OCI-M1 (cell line): ENCODE measurements at places on chromosomes 11 and 22.

DNA sequence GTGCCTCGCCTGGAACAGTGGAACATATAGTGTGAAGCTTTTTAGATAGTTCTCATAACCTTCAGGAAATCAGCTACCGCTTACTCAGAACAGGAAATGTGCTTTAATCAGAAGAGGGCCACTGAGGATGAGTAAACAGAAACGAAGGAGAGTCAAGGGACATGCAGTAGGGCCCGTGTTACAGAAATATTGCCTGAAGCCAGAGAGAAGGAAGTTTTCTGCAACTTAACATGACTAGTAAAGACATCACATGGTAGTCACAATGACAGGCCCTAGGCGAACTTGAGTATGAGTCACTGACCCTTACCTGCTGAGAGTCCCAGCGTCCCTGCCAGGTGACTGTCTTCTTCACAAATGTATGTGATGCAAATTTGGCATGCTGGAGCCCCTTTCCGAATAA is 39.4 kb downstream of the CARD18 start:
- DNase-seq: no peak

GRCh38 chr11:2234963-2235362 is 35.4 kb downstream of the ASCL2 start:
- DNase-seq: no peak

DNA sequence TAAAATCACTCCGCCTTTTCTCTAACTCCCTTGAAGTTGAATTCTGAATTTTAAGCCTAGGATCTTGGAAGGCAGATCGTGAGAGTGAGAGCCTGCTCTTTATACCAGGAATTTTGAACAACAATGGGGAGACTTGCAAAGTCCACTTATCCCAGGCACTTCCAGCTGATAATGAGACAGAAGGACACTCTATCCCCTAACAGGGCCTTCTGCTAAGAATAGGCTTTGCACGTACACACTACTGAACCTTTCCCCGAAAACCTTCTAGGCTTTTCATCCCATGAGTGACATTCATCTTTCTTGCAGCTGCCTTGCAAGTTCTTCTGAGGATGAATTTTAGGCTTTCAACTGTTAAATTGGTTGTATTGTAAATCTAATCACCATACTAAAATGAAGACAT is 44.0 kb upstream of the WT1 start:
- no peak for DNase-seq

DNA sequence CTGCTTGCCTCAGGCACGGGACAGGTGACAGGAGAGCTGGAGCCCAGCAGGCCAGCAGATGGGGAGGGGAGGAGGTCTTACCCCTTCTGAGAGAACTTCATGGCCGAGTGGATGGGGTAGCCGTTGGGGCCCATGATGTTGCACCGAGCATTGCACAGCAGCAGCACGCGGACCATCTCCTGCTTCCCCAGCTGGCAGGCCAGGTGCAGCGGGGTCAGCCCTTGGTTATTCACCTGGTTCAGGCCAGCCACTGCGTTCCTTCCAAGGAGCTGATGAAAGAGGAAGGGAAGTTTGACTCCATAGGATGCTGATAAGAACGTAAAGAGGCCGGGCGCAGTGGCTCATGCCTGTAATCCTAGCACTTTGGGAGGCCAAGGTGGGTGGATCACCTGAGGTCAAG is 29.4 kb upstream of the BAIAP2L2 start:
- DNase-seq: no peak

DNA sequence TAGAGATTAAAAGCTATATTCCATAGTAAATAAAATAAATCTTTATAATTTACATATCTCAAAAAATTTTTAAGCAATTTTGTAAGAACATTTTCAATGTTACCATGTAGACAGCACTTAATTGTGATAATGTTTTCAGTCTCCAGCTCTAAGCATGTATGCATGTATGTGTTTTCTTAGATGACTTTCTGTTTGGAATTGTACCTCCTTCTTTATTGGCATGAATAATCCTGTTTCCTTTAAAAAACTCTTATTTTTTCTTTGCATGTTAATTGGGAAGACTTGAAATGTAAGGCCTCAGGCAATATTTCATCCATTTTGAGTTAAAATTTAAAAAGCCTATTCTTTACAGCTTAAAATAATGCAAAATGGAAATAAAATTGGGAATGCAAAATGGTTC is 2.0 kb upstream of the OR2AG1 start:
- no peak for DNase-seq

DNA sequence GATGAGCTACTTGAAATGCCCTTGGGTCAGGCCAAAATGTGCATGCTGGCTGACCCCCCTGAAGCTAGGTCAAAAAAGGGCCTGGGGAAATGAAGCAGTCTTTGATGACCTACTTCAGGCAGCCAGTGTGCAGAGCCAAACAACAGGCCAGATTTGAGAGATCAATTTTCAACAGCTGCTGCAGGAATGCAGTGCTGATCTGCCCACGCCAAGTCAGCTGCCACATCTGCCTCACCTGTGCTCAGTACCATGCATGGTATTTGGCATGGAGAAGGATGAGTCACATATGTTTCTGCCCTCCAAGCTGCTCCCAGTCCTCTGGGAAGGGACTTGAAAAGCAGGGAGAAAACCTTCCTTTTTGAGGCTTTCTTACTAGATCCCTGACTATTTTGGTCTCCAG is 35.8 kb downstream of the MTNR1B start:
- no peak for DNase-seq

GRCh38 chr11:104191124-104191523 is 27.2 kb upstream of the PDGFD start:
- DNase-seq: no peak

- peak; percentile 89 for DNase-seq
Observed at GRCh38 chr11:11621573-11622339, at the start of gene GALNT18. Gene GALNT18 (minus strand): TSS chr11:11622005.

GRCh38 chr11:78833237-78833636 is 258.6 kb upstream of the NARS2 start:
- no peak for DNase-seq

DNA sequence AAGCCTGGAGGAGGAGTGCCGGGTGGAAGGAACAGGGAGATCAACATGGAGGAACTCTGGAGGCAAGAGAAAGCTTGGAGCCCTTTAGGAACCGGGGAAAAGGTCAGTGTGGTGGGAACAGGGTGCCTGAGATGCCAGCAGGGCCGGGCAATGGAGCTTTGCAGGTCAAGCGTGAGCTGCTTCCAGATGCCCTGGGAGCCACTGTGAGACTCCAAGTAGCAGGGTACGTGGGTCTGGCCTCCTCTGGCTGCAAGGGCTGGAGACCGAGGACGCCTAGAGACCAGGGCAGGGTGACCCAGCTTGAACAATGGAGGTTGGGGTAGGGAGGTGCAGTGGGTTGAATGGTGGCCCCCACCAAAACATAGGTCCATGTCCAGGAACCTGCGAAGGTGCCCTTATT is 15.6 kb upstream of the EMID1 start:
- no peak for DNase-seq

DNA sequence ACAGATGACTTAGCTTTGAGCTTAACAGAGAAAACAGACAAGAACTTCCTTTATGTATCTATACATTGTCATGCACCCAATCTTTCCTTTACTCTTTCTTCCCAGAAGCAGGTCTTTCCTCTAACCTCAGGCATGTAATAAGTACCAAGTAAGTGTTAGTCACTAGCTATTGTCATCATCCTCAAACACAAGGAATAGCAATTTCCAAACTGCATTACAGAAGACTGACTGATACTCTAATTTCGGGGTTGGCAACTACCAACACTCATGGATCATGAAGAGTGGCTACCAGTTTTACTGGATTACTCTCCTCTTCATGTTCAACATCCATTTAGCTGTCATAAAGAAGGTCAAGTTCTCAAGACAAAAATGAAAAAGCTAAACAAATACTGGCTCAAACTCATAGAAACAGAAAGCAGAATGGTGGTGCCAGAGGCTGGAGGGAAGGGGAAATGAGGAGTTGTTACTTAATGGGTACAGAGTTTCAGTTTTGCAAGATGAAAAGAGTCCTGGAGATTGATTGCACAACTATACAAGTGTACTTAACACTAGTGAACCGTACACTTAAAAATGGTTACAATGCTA is 111.6 kb downstream of the SIK3 start:
- peak; percentile 64 for DNase-seq

GRCh38 chr11:26017322-26017860 is 314.5 kb upstream of the ANO3 start:
- no peak for DNase-seq

GRCh38 chr11:62150887-62151736 is 27.3 kb downstream of the INCENP start:
- DNase-seq: no peak

GRCh38 chr11:95863486-95864140 is 60.3 kb downstream of the MTMR2 start:
- no peak for DNase-seq

- DNase-seq: peak; percentile 75
Observed at GRCh38 chr11:87463486-87464102, 425.9 kb downstream of the TMEM135 start.

DNA sequence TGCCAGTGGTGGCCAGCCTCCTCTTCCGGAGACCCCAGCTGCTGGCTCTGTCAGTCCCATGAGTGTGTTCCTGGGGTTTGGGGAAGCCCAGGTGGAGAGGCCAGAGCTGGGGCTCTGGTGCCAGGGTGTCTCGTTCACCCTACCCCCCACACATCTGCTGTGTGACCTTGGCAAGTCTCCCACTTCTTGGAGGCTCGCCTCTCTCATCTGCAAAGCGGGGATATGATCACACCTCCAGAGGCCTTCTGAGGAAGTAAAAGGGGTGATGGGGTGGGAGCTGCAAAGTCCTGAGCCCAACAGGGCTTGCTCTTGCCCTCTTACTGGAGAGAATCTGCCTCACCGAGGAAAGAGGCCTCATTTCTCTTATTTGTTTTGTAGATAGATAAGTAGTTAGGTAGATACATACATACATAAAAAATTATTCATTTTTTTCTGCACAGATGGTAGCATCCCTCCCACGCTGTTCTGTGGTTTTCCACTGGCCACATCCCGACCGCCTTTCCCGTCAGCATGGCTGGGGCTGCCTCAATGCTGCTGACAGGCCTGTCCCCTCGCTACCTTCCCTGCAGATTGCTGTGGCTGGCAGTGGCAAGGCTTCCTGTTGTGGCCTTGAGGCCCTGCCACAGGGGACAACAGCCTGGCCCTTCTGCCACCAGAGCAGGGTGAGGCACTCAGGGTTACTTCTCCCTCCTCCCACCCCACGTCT is 23.9 kb downstream of the MYO7A start:
- peak; percentile 89 for DNase-seq

DNA sequence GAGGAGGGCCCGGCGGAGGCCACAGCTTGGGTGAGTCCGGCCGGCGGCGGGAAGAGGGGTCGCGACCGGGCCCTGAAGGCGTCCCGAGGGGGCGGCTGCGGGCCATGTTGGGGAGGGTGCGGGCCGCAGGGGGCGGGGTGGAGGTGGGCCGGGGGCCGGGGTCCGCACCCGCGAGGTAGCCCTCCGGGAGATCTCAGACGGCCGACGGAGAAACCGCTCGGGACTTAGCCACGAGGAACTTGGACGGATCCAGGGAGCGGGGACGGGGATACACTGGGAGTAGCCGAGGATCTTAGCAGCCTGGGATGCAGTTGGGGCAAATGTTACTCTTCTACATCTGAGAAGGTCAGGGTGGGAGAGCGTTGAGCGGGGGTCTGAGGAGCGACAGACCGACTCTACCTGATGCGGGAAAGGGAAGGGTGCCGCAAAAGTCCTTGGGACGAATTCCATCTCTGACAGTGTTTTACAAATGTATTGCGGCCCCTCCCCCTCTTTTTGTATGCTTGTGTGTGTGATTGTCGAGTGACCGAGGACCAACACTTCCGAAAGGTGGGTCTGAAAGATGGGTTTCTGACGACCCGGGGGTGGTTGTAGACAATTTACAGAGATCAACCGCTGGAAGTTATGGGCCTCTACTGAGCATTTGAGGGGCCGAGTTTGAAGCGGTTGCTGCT is 658 bp downstream of the STIP1 start:
- DNase-seq: peak; percentile 50

DNA sequence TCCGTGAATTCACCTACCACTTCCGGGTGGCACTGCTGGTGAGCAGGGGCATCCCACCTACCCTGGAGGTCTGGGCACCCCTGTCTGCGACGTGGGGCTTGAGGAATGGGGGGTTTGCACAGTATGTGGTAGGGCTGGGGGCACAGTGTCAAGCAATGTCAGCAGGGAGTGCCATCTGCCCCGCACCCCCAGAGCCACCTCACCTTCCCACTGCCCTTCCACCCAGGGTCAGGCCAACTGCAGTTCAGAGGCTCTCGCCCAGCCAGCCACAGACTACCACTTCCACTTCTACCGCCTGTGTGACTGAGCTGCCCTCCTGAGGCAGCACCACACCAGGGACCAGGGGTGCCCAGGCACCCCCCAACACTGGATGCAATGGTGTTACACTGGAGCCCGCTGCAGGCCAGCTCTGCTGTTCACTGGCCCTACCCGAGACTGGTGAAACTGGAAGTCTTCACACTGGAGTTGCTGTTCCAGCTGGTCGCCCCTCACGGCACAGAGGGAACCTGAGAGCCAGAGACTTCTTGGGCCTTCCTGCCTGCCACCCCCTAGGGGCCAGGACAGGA is 6.5 kb downstream of the TMEM258 start:
- no peak for DNase-seq
